ENCODE measurements at places on chromosomes 1 and 21. TPM values are rescaled to one million over a fixed set of nuclear protein-coding genes. Genes with fewer than 3 reads are reported as not detected.

The SYCP1 gene
- not detected for total RNA-seq

The OR2AK2 gene
- total RNA-seq, result not detected

- H3K27ac ChIP-seq, result no peak overlapping the region
- no peaks in the 10 kb centered on the region for H3K4me1 ChIP-seq
- DNase-seq, result no peak
- H3K4me3 ChIP-seq, result no peak overlapping the region
- no peaks in the 10 kb centered on the region for H3K27me3 ChIP-seq
Measured at GRCh38 chr1:74713849-74714248, 19.0 kb downstream of the CRYZ start.

The DDX20 gene
- 10.9 TPM for total RNA-seq

The ASB17 gene
- not detected for total RNA-seq

DNA sequence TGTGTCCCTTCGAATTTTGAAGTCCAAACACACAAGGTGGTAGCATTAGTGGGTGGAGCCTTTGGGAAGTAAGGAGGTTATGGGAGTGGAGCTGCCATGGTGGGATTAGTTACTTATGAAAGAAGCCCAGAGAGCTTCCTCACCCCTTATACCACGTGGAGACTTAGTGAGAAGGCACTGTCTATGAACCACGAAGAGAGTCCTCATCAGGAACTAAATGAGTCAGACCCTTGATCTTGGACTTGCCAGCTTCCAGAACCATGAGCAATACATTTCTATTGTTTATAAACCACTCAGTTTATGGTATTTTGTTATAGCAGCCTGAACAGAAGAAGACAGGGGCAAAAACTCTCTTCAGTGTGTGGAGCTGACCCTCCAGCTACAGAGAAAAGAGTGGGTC is 259.3 kb upstream of the AJAP1 start:
- no peaks in the 10 kb centered on the region for H3K4me1 ChIP-seq
- H3K36me3 ChIP-seq, result no peaks in the 10 kb centered on the region
- H3K27me3 ChIP-seq, result no peaks in the 10 kb centered on the region
- no peak overlapping the region for H3K4me3 ChIP-seq

The KIF2C gene
- 0.93 TPM for total RNA-seq

The TSPAN1 gene
- total RNA-seq, result 6.9 TPM

The SPRR2F gene
- not detected for total RNA-seq

The GJA8 gene
- total RNA-seq, result not detected

The DENND4B gene
- total RNA-seq, result 83.7 TPM

DNA sequence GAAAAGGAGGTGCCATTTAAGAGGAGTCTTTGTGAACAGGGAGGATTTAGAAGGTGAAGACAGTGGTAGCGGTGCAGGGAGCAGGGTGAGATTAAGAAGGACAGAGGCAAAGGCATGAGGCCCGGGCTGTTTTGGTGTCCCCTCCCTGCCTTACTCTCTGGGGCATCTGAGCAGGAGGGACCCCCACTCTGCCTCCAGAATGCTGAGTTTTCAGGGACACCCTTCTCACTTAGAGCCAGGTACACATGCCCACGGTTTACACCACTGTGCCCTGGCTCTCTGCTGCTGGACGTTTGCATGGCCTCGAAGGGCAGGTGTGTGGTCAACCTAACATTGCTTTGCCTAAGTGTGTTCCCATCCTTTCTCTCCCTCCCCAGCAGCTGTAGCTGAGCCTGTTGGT is 20.5 kb upstream of the PARP1 start:
- H3K4me3 ChIP-seq, result no peak overlapping the region
- no peak for DNase-seq
- no peaks in the 10 kb centered on the region for H3K27me3 ChIP-seq
- no peaks in the 10 kb centered on the region for H3K4me1 ChIP-seq
- no peaks in the 10 kb centered on the region for H3K36me3 ChIP-seq

- H3K4me3 ChIP-seq, result no peak overlapping the region
- DNase-seq, result no peak
- no peak overlapping the region for H3K27ac ChIP-seq
- no peaks in the 10 kb centered on the region for H3K36me3 ChIP-seq
Measured at GRCh38 chr1:113405573-113405972, 15.3 kb downstream of the MAGI3 start.

GRCh38 chr1:177872308-177872900 is 97.5 kb downstream of the SEC16B start:
- no peak overlapping the region for H3K27ac ChIP-seq
- no peak overlapping the region for H3K4me3 ChIP-seq
- no peaks in the 10 kb centered on the region for H3K4me1 ChIP-seq
- H3K36me3 ChIP-seq, result no peaks in the 10 kb centered on the region
- no peaks in the 10 kb centered on the region for H3K27me3 ChIP-seq

- H3K27me3 ChIP-seq, result peaks cover 8% of the 10 kb centered on the region
- DNase-seq, result no peak
- no peak overlapping the region for H3K27ac ChIP-seq
- no peaks in the 10 kb centered on the region for H3K36me3 ChIP-seq
- no peak overlapping the region for H3K4me3 ChIP-seq
- no peaks in the 10 kb centered on the region for H3K4me1 ChIP-seq
Measured at GRCh38 chr1:11634365-11635192, 19.6 kb downstream of the FBXO2 start.

DNA sequence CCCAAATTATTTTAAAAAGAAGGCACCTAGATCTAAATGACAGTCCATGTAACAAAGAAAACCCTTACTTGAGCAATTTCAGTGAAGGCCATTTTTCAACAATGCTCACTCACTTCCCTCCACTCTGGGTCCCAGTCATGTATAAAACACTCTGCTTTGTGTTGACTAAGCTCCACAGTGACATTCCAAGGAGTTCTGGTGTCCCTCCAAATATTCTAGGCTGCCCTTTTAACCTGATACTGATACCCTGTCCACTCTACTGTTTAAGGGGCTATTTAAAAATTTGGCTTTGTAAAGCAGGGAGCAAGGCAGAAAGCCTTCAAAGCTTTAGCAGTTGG is 73.6 kb downstream of the GNG12 start:
- H3K27me3 ChIP-seq, result no peaks in the 10 kb centered on the region
- DNase-seq, result no peak
- peaks cover 22% of the 10 kb centered on the region for H3K4me1 ChIP-seq

The CATSPERE gene
- total RNA-seq, result 1.1 TPM

DNA sequence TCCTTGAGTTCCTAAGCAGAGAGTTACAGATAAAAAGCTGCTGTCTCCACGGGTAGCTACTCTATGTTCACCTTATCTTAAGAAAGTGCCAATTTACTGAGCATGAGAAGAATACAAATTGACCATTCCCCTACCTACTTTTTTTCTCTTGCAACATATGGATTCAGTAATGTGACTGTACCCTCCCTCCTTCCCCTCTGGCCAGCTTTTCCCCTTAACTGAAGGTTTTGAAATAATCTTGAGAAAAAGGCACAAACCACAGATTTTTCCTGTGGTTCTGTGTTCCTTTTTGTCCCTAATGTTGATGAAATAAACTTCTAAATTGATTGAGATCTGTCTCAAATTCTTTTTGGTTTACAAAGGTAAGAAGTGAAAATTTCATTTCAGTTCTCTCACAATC is 2.6 kb upstream of the CD2 start:
- H3K36me3 ChIP-seq, result no peaks in the 10 kb centered on the region
- H3K4me1 ChIP-seq, result no peaks in the 10 kb centered on the region
- peak overlapping the region; percentile 8 for H3K27ac ChIP-seq
- H3K27me3 ChIP-seq, result no peaks in the 10 kb centered on the region
- DNase-seq, result no peak

DNA sequence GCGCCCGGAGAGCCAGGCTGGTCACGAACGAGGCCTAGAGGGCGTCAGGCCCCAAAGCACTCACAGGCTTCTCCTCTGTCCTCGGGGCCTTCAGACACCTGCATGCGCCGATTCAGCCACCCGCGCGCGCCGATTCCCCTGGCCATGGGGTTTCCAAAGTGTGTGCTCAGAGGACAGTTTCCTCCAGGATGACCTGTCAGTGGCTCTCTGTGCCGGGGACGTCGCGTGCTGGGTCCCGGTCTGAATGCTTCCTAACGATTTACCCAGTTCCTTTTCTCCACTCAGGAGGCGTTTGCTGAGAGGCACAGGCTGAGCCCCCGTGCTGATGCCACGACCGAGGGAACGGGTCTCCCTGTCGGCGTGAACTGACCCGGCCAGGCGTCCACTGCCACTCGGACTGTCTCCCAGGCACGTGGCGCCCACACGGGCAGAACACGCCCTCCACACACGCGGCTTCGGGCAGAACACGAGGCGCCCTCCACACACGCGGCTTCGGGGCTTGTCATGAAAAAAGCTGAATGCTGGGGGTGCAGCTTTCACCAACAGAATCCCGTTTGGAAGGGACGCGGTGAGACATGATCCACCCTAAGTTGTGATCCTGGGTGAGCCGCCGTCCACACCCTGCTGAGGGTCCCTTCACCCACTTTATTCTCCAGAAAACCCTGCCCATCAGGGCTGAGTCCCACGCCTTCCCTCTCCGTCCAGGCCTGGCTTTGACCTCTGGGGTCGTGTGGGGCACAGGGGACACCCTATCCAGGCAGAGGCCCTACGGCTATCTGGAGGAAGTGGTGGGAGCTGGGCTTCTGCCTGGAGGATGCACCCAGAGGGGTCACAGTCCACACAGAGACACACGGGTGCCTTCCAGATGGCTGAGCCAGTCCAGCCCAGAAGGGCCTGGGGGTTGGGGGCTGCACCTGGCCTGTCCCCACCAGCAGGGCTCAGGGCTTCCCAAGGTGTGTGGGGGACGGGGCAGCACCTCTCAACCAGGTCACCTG is 56.1 kb downstream of the COL6A1 start:
- H3K4me3 ChIP-seq, result no peak overlapping the region
- DNase-seq, result peak; percentile 65
- no peaks in the 10 kb centered on the region for H3K4me1 ChIP-seq
- H3K27me3 ChIP-seq, result no peaks in the 10 kb centered on the region

- H3K36me3 ChIP-seq, result no peaks in the 10 kb centered on the region
- no peaks in the 10 kb centered on the region for H3K4me1 ChIP-seq
- DNase-seq, result no peak
Measured at GRCh38 chr1:89802051-89802450, 18.8 kb upstream of the LRRC8D start.

GRCh38 chr1:206866062-206866461 is 639 bp downstream of the IL20 start:
- no peak overlapping the region for H3K4me3 ChIP-seq
- H3K36me3 ChIP-seq, result no peaks in the 10 kb centered on the region
- H3K4me1 ChIP-seq, result peaks cover 8% of the 10 kb centered on the region
- no peak overlapping the region for H3K27ac ChIP-seq

DNA sequence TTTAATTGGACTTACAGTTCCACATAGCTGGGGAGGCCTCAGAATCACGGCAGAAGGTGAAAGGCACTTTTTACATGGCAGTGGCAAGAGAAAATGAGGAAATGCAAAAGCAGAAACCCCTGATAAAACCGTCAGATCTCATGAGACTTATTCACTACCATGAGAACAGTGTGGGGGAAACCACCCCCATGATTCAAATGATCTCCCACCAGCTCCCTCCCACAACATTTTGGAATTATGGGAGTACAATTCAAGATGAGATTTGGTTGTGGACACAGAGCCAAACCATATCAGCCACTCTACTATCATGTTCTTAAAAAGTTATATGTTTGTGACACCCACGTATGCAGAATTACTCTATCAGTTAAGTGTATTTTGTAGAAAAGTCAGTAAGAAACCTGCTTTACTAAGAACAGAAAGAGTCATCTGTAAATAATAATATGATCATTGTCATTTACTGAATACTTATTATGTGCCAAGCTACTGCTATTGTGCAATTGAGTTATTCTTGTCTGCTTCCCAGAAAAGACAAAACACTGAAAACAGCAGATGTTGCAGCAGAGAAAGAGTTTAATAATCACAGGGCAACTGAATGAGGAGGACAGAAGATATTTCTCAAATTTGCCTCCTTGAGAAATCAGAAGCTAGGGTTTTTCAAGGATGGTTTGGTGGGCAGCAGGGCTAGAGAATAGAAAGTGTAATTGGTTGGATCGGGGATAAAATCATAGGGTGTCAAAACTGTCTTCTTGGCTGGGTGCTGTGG is 207.7 kb upstream of the FGGY start:
- no peaks in the 10 kb centered on the region for H3K27me3 ChIP-seq
- no peaks in the 10 kb centered on the region for H3K4me1 ChIP-seq
- DNase-seq, result no peak

- DNase-seq, result no peak
- peaks cover 58% of the 10 kb centered on the region for H3K36me3 ChIP-seq
- no peak overlapping the region for H3K4me3 ChIP-seq
- H3K27ac ChIP-seq, result no peak overlapping the region
- H3K4me1 ChIP-seq, result peaks cover 15% of the 10 kb centered on the region
Measured at GRCh38 chr1:11918799-11919519, 7.3 kb downstream of the KIAA2013 start.

- DNase-seq, result no peak
- no peaks in the 10 kb centered on the region for H3K27me3 ChIP-seq
- H3K4me3 ChIP-seq, result peak overlapping the region; percentile 88
- peaks cover 26% of the 10 kb centered on the region for H3K4me1 ChIP-seq
- H3K27ac ChIP-seq, result peak overlapping the region; percentile 90
- H3K36me3 ChIP-seq, result peaks cover 30% of the 10 kb centered on the region
Measured at GRCh38 chr1:161177936-161178244, 583 bp upstream of the B4GALT3 start.

GRCh38 chr1:29557066-29557465 is 320.7 kb downstream of the PTPRU start:
- no peaks in the 10 kb centered on the region for H3K4me1 ChIP-seq
- no peaks in the 10 kb centered on the region for H3K36me3 ChIP-seq
- H3K27me3 ChIP-seq, result no peaks in the 10 kb centered on the region
- DNase-seq, result peak; percentile 40
- H3K4me3 ChIP-seq, result no peak overlapping the region
- H3K27ac ChIP-seq, result no peak overlapping the region

- no peaks in the 10 kb centered on the region for H3K36me3 ChIP-seq
- H3K4me3 ChIP-seq, result no peak overlapping the region
- no peak for DNase-seq
Measured at GRCh38 chr1:226678701-226679100, 60.4 kb downstream of the ITPKB start.

GRCh38 chr1:77064246-77064645 is 155.0 kb downstream of the PIGK start:
- no peaks in the 10 kb centered on the region for H3K27me3 ChIP-seq
- DNase-seq, result no peak
- no peaks in the 10 kb centered on the region for H3K4me1 ChIP-seq
- no peak overlapping the region for H3K27ac ChIP-seq
- no peaks in the 10 kb centered on the region for H3K36me3 ChIP-seq
- H3K4me3 ChIP-seq, result no peak overlapping the region

DNA sequence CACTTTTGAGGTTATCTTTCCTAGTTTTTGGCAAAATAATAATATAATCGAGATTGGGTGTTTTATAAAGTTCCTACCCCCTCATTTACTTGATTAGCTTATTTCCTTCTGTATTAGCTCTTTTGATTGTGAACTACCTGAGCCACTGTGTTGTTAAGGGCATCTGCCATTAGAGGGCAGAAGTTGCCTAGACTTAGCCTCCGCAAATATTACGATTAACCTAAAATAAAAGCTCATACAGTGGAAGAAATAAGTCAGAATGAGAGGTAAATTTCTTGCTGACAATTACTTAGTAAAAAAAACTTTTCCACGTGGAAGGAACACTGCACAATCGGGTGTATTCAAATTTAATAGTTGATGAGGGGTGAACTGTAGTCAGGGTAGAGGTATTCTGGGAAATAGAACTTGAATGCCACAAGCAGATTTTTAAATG is 2.3 kb downstream of the H3-3A start:
- peak overlapping the region; percentile 99 for H3K27ac ChIP-seq
- H3K36me3 ChIP-seq, result peaks cover 43% of the 10 kb centered on the region

Measured in upper lobe of right lung (tissue), 1 donor.